ENCODE measurements at places on chromosomes 2 and 18.
A peak's percentile ranks its signal among the peaks of the same experiment; 100 is the strongest.

DNA sequence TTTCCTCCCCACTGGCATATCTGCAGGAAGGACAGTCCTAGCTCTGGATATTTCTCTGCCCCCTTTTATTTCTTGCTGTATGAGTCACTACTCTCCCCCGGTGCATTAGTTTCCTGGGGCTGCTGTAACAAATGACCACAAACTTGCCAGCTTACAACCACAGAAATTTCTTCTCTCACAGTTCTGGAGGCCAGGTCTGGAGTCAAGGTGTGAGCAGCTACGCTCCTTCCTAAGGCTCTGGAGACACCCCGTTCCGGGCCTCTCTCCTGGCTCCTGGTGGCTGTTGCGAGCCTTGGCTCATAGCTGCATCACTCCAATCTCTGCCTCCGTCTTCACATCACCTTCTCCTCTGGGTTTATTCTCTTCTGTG, 34.1 kb downstream of the PTPRM start:
- no peak for DNase-seq

DNA sequence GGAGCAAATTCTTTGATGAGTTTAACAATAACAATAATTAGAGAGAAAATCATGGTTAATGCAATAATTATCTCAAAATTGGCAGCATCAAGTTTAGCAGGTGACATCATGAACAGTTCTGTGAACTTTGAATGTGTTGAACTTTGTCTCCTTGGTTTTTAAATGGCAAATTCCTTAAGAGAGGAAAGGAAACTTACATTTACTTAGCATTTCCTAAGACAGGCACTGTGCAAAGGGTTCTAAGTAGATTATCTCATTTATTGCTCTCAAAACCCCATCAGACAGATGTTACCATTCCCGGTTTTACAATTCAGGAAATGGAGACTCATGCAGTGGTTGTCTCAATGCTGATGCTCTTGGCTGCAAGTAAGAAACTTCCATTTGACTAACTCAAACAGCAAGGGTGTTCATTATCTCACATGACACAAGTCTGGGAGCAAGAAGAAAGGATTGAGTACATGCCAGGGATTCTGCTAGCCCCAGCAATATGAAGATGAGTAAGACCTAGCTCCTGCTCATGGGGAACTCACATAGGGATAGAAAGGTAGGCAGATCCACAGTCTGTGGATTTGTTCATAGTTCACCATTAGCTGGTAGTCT, 81.3 kb upstream of the ITGA6 start:
- DNase-seq, result no peak

DNA sequence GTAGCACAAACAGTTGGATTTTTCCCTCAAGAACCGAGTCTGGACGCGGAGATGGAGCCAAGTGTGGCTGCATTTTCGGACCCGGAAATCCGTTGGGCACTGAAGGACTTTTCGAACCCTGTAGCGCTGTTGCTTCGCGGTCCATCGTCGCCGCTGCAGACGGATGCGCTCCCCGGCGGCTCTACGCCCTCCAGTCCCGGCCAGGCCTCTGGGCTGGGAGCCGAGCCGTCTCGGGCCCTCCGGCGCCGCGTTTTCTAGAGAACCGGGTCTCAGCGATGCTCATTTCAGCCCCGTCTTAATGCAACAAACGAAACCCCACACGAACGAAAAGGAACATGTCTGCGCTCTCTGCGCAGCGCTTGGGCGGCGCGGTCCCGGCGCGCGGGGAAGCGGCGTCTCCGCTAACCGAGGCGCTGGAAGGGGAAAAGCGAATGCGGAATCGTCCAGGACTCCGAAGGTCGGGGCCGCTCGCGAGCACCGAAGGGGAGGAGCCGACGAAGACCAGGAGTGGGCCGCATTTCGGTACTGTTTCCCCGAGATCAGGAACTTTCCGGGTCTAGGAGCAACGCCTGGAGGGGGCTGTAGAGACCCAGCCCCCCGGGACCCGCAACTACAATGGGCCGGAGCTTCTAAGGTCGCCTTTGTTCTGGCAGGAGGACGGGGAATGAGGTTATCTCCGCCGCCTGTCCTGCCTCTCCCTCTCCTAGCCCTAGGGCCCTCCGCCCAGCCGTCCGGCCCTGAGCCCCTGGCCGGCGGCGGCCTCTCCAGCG, 3.2 kb downstream of the EMX1 start:
- DNase-seq, result no peak

DNA sequence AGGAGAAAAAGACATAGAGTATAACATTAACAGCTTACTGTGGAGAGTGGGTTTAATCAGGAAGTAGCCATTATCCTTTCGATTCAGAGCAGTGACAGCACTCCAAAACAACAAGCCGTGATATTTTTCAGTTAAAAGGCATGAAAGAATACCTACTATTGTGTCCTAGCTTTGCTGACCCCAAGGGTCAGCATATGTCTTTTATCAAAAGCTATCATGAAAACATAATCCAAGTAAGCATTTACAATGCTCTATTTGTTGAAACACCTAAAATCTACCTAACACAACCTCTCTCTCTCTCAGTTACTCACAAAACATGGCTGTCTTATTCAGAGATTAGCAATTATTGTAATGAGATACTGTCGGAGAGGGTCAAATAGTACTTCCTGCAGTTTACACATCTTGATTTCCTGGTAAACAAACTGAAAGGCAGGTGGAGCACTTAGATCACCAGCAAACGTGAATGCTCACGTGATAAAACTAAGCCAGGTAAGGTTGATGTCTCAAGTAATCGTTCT, 100.0 kb downstream of the BAZ2B start:
- no peak for DNase-seq

DNA sequence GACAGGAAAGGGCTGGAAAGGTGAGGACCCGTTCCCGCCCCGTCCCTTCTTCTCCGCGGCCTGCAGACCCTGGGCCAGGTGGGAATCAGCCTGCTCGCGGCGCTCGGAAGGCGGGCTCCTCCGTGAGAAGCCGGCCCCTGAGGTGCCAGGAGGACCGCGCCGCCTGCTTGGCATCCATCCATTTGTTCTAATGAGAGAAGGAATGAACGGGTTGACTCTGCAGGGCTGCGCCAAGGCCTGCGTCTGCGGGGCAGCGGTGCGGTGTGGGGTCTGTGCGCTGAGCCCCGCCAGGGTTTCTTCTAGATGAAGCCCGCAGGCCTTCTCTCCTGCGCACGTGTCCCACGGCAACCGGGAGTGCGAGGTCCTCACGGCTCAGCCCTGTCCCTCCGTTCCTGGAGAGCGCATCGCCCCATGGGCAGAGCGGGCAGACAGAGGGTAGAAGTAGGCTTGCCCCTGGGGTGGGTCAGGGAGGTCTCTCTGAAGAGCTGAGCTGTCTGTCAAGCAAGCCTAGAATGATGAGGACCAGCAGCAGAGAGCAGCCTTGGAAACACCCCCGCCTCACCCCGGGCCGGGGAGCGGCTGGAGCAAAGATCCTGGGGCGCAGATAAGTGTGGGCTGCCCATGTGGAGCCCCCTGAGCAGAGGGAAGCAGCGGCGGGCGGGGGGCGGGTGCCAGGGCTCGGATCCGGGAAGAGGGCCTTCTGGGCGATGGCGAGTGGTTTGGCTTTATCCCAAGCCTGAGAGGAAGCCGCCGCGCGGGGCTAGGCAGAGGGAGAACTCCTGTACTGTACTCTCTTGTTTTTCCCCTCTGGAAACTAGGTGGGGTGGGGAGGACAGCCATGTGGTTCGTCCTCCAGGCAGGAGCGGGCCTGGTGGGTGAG, 27.9 kb upstream of the HS6ST1 start:
- no peak for DNase-seq

DNA sequence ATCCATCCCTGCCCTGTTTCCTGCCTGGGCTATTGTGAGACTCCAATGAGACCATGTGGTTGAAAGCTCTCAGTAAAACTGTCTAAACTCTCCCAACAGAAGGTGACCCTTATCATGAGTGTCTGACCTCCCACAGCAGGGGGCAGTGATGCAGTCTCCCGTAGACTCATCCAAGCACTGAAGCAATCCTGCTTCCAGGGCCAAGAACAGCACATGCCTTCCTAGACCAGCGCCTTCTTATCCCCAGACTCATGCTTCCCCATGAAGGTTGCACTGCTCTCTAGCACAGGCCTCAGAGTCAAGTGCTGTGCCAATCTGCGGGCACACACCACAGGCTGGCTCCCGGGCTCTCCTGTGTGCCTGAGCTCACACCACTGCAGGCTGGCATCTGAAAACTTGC, 112.3 kb downstream of the TNS1 start:
- no peak for DNase-seq

DNA sequence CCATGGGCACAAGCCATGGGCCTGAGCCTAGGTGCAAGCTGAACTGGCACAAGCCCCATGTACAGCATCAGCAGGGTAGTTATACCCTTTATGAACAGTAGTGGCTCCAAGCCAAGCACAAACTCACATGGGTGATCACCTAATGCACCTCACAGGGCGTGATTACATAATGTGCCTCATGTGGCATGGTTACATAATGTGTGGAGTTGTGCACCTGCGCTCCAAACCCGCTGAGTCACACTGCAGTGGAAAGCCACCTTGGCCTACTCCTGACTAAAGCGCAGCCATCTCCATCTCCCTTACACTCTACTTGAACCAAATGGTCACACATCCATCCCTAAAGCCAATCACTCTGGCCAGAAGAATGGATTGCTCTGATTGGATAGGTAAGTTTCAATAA, 279.7 kb downstream of the MBD2 start:
- no peak for DNase-seq

DNA sequence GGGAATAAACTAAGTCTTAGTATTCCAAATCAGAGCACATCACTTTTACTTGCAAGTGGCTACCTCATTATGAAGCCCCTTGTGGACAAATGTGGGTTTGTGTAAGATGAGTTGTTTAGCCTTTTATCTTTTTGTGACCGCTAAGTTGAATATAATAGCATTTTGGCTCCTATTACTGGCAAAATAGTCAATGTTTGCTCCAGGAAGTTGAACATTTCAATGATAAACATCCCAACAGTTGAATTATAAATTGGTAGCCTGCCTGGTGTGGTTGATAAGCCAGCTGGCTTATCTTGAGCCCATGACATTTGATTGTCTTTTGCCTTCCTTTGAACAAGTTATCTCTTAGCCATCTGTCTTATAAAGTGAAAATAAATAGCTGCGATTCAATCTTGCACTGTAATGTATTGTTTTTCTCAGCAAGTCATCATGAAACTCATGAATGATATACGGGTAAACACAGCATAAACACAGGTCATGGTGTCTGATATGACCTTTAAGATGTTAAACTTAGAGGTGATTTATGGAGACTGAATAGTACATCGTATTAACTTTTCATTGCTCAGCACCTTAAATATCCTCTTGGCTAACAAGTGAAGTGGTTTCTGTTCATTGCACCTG, 338.4 kb downstream of the SOCS6 start:
- DNase-seq, result no peak

- no peak for DNase-seq
Observed at GRCh38 chr2:86453836-86454235, 12.7 kb downstream of the KDM3A start.

DNA sequence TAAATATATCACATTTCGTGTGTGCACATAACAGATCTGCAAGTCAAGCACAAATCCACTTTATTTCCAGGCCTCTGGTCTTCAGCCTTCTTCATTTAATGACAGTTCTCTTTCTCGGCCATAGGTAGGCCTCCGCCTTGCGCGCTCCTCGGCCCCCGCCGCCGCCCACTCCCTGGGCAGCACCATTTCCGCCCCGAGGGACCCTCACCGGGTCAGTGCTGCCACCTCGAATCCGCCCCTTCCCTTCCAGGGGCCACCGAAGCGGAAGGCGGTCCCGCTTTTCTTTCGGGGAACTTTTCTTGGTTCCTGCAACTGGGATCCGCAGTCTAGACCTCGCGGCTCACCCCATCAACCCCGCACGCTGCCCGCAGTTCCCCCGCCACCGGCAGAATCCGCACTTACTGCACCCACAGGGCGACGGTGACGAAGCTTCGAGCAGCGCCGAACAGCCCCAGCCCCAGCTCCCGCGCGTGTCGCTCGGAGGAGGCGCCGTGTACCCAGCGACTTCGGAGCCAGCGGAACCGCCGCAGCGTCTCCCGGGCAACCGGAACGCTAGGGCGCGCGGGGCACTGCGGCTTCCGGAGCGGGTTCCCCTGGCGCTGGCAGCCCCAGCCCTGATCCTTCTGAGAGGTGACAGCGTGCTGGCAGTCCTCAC, at the start of gene CDKL4:
CDKL4 (minus strand) TSS at position 502 of the 655 bp plus-strand sequence.
- DNase-seq, result peak; percentile 12
